ENCODE measurements at places on chromosomes 1 and 21.

GRCh38 chr1:113871597-113872113 lies at the start of gene PTPN22:
Gene PTPN22, minus strand, starts transcription at chr1:113871712.
- DNase-seq: no peak

DNA sequence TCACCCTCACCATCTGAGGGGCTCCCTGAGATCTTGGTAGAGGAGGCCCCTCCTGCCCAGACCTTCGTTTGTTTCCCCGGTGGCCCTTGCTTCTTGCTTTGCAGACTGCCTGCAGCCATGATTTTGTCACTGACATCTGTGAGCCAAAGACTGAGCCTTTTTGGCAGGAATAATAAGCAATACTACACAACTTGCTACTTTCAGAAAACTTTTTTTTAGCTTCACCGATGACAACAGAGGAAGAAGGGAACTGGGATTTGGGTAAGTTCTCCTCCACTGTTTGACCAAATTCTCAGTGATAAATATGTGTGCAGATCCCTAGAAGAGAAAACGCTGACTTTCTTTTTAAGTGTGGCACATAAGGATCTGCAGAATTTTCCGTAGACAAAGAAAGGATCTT lies 11.7 kb upstream of the CD101 start:
- no peak for DNase-seq

GRCh38 chr1:218342091-218342490 lies 3.0 kb upstream of the TGFB2 start:
- no peak for DNase-seq

- no peak for DNase-seq
These were observed 6.9 kb upstream of the SPOCD1 start for GRCh38 chr1:31822766-31823165.

GRCh38 chr1:236016083-236016482 lies 48.8 kb downstream of the NID1 start:
- no peak for DNase-seq

- no peak for DNase-seq
These were observed 982 bp upstream of the IL24 start for GRCh38 chr1:206896261-206896660.

- DNase-seq: no peak
These were observed 57.7 kb downstream of the SPATA6 start for GRCh38 chr1:48414264-48414663.

DNA sequence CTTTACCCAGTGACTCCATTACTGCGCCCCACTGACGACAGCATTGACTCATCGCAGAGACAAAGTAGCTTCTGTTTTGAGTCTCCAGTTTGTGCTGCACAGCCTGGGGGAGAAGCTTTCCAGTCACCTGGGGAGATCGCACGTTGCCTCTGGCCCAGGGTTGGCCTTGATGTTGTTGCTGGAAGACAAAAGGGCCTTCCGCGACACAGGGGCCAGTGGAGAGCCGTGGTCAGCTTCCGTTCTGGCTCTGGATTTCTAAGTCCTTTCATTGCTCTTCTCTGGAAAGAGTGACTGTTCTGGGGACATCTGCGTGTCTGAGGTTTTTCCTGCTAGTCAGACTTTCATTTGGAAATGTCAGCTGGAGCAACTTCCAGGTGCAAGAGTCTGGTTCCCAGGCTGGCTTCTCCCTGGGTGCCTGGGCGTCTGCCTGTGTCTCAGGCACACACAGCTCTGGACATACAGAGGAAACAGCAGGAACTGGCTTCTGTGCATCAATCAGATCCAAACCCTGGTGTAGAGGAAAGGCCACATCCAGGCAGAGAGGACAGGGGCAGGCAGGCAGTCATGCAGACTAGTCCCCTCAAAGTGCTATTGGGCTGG lies 257.0 kb downstream of the SIPA1L2 start:
- no peak for DNase-seq

- no peak for DNase-seq
These were observed 7.8 kb downstream of the HES3 start for GRCh38 chr1:6251681-6252373.

GRCh38 chr1:8858888-8859706 lies 19.4 kb downstream of the ENO1 start:
- peak; percentile 64 for DNase-seq

DNA sequence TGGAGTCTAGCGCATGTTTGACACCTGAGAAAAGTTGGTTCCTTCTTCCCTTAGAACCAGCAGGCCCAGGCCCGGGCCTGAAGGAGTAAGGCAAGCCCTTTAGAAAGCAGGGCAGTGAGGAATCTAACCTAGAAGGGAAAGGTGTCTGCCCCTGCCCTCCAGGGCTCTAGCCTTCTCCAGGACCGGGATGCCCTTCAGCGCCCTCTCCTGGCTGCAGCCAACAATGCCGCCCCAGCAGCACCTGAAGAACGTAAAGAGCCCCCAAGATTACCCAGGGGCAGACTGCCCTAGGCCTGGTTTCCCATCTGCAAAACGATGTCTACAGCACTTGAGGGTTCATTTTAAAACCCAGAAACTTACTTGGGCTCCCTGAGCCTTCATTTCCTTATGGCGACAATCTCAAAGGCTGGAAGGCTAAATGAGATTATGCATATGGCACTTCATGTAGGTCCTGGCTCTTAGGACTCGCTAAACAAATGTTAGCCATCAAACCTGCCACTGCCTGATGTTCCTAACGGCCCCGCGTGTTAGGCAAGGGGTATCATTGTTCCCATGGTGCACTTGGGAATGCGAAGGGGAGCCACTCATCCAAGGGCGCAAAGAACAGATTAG lies 106.7 kb upstream of the KLHDC7A start:
- DNase-seq: peak; percentile 78

DNA sequence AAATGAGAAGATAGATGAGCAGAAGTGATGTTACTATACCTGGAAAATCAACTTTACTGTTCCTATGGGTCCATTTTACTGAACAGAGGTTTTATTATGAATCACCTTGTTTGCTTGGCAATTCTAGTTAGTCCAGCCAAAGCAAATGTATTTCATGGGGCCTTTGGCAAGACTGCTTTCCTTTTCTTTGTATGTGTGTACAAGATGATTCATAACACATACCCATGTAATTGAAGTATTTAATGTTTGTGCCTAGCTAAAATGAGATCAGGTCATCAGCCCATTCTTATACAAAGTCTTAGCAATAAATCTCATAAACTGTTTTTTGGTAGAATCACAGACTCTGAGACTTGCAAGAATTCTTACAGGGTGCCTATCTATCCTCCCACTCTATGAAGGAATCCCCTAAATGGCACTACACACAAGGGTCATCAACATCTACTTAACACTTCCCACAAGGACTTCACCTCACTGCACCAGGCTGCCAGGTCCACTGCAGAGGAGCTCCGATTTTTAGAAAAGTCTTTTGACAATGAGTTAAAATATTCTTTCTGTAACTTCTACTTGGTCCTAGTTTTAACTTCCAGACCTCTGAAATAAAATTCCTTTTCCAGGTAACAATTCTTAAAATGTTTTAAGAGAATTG lies 58.5 kb downstream of the LPAR3 start:
- DNase-seq: no peak

GRCh38 chr1:234730475-234730769 lies 120.4 kb upstream of the IRF2BP2 start:
- no peak for DNase-seq

DNA sequence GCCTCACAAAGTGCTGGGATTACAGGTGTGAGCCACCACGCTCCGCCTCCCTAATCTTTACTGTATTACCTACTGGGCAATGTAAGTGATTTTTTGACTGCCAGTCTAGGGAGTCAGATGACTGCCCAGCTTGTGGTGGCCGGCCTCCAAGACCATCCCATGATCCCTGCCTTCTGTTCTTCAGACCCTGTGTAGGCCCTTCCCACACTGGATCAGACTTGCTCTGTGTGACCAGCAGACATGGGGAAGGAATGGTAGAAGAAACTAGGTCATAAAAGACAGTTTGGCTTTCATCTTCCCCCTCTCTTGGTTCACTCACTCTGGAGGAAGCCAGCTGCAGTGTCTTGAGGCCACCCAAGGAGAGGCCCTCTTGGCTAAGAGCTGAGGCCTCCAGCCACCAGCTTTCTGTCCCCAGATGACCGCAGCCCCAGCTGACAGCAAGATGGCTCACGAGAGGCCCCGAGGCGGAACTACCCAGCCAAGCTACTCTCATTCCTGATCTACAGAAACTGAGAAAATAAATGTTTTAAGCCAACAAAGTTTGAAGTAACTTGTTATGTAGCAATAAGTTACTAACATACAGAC lies 14.5 kb upstream of the CBR3 start:
- no peak for DNase-seq

DNA sequence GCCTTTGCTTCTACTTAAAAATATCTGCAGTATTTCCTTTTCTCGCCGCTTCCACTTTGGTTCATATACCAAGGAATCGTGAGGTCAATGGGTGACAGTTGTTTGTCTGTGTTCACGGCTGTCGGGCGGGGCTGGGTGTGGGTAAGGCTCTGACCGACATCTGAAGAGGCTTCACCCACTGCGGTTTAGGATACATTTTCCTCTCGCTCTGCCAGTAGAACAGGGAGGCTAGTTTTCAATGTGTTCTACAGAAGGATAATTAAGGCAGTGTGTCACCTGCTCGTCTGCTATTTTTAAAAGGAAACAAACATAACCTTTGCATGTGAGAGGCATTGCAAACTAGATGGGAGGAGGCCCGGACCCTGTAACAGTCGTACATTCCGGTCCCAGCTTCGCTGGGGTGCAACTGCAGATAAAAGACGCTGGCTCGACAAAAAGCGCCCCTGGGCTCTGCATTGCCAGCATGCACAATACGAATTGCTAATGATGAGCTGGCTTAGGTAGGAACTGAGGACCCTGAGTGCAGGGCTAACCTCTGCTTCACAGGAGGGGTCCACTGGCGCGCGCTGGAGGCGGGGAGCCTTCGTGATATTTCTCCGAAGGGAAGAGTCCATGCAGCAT lies 8.5 kb upstream of the ERG start:
- DNase-seq: no peak

DNA sequence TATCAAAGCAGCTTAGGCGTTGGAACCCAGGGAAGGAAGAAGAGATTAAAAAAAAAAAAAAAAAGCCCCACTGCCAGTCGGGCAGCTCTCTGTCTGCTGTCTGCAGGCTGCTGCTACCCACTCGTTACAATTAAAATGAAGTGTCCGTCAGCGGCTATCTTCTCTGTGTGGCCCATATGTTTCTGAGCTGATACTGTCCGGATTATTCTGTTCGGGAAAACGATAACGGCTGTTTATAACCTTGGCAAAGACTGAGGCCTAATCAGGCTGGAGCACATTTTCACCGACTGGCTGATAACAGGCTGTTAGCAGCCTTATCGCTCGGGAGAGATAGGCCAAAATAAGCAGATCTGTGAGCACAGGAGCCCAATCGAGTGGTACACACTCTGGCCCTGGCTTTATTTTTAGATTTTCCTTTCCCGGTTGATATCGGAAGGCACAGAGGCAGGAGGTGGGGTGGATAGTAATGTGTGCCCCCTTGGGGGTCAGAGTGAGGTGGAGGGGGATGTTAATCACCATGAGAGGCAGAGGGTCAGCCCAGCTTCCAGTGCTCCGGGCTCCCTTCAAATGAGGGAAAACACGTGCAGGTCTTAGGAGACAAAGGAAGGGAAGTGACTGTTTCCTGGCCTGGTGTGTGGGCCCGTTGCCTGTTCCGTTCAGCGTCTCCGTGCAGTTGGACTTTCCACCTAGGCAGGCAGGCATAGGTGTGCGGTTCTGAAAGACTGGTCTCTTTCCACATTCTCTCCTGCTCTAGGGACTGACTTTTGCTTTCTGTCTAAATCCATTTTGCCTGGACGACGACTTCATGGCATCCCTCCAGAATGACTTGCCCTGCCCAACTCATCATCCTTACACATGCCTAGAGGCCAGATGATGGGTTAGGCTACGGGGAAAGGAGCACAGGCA lies 153.4 kb downstream of the PBX1 start:
- DNase-seq: peak; percentile 89

GRCh38 chr1:32683397-32683796 lies 19.2 kb downstream of the SYNC start:
- DNase-seq: no peak

DNA sequence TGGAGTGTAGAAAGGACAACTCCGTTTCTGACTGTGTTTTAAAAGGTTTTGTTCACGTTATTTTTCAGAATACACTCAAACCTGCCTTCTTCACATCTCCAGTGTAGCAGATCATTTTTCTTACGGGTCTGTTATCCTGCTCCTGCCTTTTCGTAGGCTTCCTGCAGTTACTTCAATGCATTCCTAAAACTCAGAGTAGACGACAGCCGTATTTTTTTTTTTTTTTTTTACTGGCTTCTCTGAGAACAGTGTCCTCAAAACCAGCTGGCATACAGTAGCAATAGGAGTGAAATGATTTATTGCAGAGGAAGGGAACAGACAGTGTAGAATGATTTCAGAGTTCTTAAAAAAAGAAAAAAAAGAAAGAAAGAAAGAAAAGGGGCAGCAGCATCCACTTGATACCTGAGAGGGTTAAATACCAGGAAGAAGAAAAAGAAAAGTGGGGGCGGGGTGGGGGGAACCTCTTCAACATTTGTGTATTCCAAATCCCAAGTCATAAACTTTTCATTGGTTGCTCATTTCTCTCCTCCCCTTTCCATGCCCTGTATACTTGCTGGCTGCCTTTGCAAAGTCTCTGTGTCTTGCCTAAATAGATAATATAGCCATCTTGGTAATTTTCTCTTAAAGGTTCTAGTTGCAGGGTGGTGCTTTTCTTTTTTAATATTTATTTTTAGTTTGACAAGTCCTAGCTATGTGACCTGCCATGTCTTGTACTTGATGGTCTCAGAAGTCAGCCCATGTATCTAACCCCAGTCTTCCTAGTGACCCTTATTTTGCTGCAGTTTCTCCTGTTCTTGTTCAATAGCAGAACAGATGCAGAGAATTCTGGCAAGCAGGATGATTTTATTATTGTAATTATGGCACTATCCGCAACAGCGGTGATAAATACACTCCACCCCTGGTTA lies 2.8 kb downstream of the TGFB2 start:
- DNase-seq: no peak

GRCh38 chr1:196462086-196462485 lies 146.2 kb downstream of the KCNT2 start:
- DNase-seq: no peak

- no peak for DNase-seq
These were observed 49.2 kb downstream of the B3GALNT2 start for GRCh38 chr1:235455097-235455496.

GRCh38 chr1:66356605-66357004 lies 177.3 kb upstream of the SGIP1 start:
- DNase-seq: no peak

DNA sequence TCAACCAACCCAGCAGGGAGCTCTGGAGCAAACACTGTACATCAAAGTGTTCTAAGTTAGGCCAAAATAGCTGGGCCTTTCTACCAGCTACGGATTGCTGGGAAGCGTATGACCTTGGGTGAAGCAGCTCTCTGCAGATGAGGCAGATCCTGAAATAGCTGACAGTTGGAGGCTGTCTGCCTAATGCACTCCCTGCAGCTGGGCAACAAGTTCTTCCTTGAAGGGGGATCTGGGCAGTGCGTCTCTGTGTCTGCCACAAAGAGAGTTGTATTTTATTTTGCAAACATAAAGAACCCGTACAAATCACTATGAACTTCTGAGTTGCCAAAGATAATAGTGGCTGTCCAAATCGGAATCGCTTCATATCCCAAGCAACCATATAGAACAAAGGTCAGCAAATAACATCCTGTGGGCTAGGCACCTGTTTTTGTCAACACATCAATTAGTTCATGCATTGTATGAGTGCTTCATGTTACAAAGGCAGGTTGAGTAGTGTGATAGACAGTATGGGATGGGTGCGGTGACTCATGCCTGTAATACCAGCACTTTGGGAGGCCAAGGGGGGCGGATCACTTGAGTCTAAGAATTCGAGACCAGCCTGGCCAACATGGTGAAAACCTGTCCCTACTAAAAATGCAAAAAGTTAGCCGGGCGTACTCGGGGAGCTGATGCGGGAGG lies 29.1 kb upstream of the KLF17 start:
- no peak for DNase-seq
